ENCODE measurements at places on chromosomes 2 and 18.

- DNase-seq, result no peak
These were observed 376.6 kb downstream of the NBAS start for GRCh38 chr2:15184491-15184890.

DNA sequence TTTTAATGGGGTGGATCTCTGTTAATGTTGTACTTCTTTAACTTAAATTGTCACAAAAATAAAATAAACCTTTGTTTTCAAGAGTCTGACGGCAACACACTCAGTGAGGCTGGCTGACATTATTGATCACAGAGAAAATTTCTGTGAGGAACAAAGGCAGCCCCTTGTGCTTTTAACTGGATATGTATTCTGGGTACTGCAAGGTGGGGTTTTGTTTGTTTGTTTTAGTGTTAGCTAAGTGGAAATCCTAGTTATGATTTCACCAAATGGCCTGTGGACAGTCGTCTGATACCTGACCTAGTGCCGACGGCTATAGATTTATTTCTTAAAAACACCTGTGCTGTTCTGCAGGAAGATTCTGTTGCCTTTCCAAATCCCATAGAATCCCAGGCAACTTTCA is 1329.5 kb upstream of the ZEB2 start:
- DNase-seq, result no peak

GRCh38 chr2:132816234-132816633 is 146.2 kb upstream of the LYPD1 start:
- no peak for DNase-seq

DNA sequence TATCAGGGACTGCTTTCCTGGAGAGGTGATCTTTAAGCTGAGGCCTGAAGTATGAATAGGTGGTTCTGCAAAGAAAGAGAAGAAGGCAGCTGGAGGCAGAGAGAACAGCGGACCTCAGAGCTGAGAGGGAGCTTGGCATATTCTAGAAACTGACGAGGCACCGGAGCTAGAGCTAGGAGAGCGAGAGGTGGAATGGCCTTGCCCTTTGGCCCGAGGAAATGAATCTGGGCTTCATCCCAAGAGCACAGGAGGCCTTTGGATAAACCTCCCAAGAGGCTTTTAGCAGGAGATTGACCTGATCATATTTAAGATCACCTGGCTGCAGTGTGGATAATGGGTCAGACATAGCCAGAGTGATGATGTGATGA is 7.9 kb downstream of the DYSF start:
- no peak for DNase-seq

GRCh38 chr2:197416268-197416667 is 18.6 kb downstream of the SF3B1 start:
- no peak for DNase-seq

DNA sequence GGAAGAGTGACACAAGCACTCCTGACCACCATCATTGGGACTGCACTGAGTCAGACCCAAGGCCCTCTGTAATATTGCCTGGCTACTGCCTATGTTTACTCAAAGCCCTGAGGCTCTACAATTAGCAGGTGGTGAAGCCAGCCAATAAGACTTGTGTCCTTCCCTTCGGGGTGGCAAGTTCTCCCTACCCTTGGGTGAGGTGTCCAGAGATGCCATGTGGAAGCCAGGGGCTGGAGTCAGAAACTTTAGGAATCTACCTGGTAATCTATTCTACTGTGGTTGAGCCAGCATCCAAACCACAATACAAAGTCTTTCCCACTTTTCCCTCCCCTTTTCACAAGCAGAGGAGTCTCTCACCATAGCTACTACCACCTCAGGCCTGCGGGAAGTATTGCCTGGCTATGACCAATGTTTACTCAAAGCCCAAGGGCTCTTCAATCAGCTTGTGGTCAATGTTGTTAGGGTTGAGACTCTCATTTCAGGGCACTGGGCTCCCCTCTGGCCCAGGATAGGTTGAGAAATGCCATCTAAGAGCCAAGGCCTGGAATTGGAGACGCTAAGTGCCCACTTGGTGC is 17.6 kb downstream of the DHRS9 start:
- DNase-seq, result no peak

GRCh38 chr2:238143239-238143951 is 4.9 kb downstream of the KLHL30 start:
- no peak for DNase-seq

GRCh38 chr2:43193652-43194120 is 32.7 kb downstream of the ZFP36L2 start:
- no peak for DNase-seq

DNA sequence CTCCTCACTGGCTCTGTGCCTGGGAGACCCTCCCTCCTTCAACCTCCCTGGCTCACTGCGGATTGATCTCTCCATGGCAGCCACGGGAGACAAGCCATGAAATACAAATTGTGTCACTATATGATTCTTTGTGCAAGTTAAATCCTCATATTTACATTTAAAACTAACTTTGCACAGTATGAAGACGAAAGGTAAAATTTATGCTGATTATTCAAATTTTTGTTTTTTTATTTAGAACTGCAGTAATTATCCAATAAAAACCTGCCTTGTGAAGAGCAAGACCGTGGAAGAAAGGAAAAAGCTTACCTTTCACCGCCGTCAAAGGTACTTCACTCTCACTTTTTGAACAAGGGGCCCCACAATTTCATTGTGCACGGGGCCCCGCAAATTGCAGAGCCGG is 436.9 kb downstream of the EIPR1 start:
- DNase-seq, result no peak

DNA sequence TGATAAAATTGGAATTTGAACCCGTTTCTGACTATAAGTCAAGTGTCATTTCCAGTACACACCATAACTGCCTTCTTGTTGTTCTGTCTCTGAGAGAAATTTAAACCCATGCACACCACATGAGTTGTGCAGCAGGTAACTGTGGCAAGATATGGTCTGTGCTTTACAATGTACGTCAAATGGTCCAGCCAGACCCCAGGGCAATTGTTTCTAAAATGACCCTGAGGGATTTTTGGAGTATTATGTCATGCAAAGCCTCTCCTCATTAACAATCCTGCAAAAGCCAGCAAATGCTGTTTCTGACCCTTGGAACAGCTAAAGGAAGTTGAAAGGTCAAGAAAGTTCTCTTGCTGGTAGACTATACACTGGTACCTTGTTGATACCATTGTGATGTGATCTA is 47.7 kb upstream of the WIPF1 start:
- no peak for DNase-seq

DNA sequence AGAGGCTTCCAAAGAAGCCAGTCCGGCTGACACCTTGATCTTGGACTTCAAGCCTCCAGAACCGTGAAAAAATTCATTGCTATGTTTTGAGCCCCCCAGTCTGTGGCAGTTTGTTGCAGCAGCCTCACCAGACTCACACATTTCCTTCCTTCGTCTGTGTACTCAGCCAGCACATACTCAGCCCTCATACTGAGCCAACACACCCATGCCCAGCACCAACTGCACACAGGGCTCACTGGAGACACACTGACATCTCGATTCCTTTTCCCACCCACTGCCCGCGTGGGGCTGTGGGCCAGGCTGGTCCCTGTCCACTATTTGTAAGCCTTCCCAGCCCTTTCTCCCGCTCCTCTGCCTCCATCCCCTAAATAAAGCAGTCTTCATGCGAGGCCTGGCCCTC is 24.1 kb upstream of the NMUR1 start:
- no peak for DNase-seq

- DNase-seq, result no peak
These were observed 76.0 kb downstream of the CEP192 start for GRCh38 chr18:13067124-13067523.

GRCh38 chr18:80232030-80232429 is 15.3 kb downstream of the PARD6G start:
- no peak for DNase-seq

GRCh38 chr2:164952057-164952702 is 3.1 kb downstream of the SLC38A11 start:
- no peak for DNase-seq

GRCh38 chr2:742221-742620 is 65.0 kb upstream of the TMEM18 start:
- DNase-seq, result no peak
